NCI-H460 (cell line): ENCODE measurements at places on chromosomes 4 and X.
A peak's percentile ranks its signal among the peaks of the same experiment; 100 is the strongest.

DNA sequence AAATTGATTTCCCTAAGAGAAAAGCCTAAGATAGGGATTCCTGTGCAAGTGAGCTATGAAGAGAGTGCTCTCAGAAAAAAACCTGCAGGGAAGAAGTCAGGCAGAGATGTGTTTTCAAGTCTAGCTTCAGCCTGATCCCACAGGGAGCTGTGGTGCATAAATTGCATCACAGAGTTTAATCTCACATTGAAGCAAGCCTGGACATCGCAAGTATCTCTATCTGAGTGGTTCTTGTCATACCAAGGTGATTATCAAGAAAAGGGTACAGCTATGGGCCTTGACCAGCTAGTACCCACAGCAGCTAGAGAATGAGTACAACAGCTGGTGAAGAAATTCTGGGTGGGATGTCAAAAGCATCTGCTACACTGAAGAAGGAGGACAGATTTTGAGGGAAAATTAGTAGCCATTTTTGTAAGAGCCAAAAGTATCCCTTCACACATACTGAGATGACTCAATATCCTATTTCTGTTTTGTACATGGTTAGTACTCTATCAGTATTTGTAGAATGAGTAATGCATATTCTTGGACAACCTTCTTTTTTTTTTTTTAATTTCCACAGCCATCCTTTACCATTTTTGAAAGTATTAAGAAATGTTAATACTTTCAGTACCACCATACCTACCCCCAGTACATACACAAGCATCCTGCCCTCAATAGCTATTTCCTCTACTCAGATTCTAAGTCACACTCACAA lies 708.9 kb downstream of the IL1RAPL1 start:
- DNase-seq = no peak

- DNase-seq = no peak
Measured at GRCh38 chr4:184115399-184115798, 102.3 kb downstream of the ENPP6 start.

DNA sequence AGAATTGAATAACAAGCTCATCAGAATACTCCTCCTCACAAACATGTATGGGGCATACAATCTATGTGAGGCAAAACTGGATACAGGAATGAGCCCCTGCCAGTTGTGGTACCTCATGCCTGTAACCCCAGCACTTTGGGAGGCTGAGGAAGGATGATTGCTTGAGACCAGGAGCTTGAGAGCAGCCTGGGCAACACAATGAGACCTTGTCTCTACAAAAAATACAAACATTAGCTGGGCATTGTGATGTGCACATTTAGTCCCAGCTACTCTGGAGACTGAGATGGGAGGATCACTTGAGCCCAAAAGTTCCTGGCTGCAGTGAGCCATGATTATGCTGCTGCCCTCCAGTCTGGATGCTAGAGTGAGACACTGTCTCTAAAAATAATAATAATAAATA lies 611.0 kb downstream of the NLGN4X start:
- DNase-seq = no peak

DNA sequence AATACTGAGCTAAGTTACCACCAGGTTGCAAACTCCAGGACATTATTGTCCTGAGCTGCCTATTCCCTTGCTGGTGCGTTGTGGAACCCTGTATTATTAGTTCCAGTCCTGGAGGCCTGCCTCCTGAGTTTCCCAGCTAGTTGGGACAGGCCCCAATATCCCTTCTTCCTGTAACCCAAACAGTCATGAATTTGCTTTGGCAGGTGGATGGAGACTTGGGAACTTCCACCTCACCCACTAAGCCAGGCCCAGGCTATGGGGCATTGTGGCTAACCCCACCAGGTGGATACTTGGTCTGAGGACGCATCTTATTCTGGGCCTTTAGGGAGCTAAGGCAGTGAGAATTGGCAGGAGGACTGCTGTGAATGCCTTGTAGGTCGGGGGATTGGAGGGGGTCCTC lies 5.0 kb downstream of the RBM3 start:
- no peak for DNase-seq

GRCh38 chr4:67929426-67929825 lies 33.9 kb downstream of the TMPRSS11A start:
- DNase-seq = no peak

- peak; percentile 30 for DNase-seq
Measured at GRCh38 chr4:112321776-112322684, 24.9 kb downstream of the ALPK1 start.

DNA sequence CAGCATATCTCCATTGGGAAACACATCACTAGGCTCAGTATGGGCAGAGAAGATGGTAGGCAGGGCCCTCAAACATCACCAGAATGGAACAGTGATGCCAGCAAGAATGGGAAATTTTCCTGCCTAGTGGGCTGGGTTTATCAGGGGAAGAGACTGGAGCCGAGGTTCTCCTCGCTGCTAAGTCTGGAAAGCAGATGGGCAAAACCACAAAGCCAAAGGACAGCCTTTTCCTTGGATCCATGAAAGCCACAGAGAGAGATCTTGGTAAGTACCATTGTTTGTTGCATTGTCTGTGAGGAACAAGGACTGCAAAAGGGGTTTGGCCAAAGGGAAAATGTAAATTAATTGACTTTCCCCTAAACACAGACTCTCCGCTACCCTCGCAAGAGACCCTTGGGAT lies 80.1 kb downstream of the ATG4A start:
- DNase-seq = no peak
